Pons (tissue), 1 donor: ENCODE measurements at places on chromosomes 4 and X.

- no peak for DNase-seq
These were observed 67.6 kb upstream of the COX18 start for GRCh38 chr4:73137121-73137520.

GRCh38 chr4:121408-122084 is 2.8 kb upstream of the ZNF718 start:
- no peak for DNase-seq

DNA sequence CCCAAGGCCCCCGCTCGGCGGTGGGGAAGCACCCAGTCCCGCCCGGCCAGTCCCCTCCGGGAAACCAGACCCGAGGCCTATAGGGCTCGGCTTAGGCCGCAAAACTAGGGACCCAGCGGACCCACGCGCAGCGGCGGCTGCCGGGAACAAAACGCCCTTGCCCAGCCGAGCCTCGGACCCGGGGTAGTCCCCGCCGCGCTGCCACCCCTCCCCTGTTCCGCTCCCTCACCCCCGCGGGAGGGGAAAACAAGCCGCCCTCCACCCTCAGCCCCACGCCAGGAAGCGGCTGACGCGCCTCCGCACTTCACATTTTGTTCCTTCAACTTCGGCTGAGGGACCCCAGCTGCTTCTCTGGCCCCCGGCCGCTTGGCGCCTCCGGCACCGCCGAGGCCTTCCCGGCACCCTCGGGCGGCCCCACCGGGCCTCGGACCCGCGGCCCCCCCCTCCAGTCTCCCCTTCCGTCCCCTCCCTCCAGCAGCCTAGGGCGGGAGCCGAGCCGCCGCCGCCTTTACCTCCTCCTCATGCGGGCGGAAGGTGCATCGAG is 694 bp downstream of the PDS5A start:
- DNase-seq, result peak; percentile 26

DNA sequence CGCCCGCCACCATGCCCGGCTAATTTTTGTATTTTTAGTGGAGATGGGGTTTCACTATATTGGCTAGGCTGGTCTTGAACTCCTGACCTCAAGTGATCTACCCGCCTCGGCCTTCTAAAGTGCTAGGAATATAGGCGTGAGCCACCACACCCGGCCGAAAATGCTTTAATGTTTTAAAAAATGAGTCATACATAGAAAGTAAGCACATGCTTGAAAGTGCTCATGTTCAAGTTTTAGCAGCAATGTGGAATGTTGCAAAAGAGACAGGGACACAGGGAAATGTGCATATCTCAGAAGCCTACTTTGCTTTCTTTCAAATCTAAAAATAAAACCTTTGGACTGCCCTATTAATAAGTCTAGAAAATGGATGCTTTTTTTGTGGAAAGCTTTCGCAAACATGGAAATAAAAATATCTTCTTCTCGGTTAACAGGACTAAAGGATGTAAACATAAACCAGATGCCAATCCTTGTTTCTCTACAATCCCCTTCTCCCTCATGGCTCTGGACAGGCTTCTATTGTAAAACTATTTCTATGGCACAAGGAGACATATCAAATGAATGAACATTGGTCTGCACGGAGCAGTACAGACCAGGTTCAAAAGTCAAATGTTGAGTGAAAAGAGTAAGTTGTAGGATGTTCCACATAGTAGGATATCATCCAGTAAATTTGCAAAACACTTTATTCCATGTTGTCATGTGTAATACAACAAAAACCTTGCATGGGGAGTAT is 15.0 kb downstream of the MECP2 start:
- DNase-seq, result no peak

- DNase-seq, result no peak
These were observed 236.9 kb upstream of the CTSO start for GRCh38 chr4:156190615-156191014.

DNA sequence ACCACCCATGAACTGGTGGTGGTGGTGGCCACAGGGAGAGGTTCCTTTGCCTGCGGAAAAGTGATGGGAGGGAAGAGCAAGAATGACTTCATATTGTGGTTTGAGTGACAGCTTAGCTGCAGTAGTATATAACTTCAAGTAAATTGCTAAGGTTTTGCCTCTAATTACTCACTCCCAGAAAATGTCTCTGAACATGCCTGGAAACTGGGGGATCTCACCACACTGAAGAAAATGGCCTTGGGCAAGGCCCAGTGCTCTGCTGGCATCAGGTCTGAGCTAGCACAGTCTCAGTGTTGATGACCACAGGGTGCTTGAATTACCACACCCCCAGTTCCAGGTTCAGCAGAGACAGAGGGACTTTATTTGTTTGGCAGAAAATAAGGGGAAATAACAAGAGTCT is 2085.4 kb downstream of the ARAP2 start:
- no peak for DNase-seq

GRCh38 chr4:4658052-4658451 is 116.2 kb upstream of the STX18 start:
- no peak for DNase-seq

- no peak for DNase-seq
These were observed 97.3 kb downstream of the SHROOM4 start for GRCh38 chrX:50716706-50717105.

DNA sequence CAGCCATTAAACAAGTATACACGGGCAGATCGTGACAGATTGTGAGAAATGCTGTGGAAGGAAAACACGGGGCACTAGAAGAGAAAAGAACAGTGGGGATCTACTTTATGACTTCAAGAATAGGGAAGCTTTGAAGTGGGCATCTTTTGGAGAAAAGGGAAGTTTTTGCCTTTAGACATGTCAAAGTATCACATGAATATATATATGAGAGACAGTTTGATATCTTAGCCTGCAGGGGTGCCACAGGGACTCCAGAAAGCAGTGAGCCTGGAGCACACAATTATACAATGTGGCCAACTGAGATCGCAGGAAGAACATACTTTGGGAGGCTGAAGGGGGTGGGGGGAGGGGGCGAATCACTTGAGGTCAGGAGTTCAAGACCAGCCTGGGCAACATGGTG is 35.7 kb downstream of the RELL1 start:
- DNase-seq, result no peak

DNA sequence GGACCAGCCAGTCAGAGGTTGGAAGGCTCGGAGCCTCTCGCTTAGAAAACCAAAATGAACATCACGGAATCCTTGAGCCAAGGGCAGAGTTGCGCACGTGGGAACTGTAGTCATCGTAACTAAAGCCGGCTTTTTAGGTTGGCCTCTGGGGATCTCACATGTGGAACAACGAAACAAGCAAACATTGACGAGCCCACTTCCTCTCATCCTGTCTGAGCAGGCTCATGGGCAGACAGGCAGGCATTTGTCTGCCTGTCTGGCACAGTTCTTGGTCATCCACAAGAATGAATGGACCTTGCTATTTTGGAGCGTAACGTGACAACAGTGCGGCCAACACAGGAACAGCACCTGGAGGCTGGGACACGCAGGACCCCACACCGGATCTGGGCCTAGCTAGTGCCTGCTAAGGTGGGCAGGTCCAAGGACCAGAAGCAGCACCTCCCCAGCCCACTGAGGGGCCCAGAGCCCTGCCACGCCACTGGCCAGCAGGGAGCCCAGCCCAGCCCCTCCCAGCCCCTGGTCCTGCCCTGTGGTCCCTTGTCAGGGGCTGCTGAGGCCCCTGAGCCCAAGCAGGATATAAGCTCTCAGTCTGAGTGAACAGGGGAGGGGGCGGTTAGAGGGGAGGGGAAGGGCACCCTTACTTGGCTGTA is 9.2 kb upstream of the TREX2 start:
- peak; percentile 5 for DNase-seq

DNA sequence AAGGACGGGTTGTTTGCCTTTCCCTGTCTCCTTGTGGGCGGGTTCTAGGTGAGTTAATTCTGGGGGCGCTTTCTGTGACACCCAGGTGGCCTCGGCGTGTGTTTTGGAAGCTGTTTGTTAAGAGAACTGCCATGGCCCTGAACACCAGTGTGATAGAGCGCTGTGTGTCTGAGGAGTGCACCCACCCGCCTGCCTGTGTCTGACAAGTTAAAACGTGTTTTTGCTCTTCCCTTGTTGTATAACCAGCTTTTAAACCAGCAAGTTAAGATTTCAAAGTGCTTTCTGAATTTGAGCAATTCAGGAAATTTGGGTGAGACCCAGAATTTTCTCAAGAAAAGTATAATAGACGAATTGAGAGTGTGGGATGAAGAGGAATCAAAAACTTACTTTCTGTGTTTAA is 55.2 kb upstream of the HGFAC start:
- no peak for DNase-seq

GRCh38 chrX:41382714-41383645 is 49.0 kb downstream of the DDX3X start:
- peak; percentile 2 for DNase-seq

DNA sequence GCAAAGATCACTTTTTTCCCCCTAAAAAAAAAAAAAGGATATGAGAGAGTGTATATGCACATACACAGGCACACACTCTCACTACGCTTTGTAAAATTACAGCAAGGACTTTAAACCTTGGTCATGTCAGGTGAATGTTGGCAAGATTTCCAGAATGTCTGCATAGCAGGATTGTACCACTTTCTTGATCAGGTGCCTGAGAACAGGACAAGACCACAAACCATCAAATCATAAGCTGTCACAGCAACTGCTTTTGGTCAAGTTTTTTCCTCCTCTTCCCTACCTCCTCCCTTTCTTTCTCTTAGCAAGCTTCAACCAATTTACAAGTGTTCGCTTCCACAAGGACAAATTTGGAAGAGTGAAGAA is 15.3 kb downstream of the PPARGC1A start:
- no peak for DNase-seq

DNA sequence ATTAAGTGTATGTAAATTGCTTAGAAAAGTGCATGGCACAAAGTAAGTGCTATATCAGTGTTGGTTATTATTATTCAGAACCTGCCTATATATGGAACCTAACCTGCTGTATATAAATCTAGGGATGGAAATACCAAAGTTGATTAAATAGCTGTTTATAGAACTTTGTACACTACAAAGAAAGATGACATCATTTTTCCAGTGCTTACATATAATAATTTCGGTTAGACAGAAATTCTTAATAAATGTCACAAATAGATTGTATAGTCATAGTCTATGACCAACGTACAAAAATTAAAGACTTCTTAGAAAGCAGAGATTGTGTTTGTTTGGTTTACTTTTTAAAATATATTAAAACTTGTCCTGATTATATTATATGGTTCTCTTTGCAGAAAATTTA is 4.4 kb downstream of the GYPB start:
- DNase-seq, result no peak

DNA sequence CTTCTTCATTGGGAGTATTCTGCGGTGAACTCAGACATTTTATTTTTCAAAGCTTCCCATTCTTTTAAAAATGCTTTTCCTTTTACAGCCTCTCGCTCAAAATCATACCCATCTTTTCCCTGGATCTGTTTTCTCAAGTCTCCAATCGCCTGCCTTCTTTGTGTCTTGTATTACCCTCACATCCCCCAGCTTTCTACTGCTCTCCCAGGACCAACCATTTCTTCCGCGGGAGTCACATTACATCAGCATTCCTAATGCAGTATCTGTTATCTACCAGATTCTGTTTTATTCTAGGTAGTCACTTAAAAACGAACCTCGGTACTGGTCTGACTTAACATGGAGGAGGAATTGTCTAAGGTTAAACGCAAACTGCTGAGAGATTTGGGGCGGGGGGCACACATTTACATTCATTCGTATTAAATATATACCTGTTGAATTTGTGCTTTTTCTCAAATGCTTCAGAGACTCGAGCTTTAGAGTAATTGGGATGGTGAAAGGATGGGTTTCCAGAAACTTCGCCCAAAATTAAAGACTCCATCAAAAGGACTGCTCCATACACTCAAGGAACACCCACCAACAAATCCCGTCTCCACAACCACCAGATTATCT is 493 bp upstream of the UCHL1 start:
- DNase-seq, result peak; percentile 49

DNA sequence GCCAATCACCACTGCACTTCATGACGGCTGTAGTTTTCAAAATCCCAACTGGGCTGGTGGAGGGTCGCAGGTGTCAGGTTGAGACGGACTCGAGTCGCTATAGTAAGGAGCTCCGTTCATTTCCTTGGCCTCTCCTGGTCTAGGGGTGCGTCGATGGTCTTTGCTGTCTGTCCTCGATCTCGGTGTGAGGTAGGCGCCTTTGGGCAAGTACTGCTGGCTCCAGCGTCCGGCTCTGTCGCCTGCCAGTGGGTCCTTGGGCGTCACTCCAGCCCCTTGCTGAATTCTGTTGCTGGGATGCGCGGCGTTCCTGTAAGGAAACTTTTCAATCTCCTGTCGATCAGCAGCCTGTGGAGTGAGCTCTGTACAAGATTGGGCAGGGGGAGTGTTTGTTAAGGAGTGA is 76.7 kb downstream of the CCNB3 start:
- no peak for DNase-seq

GRCh38 chr4:153620352-153620751 is 63.7 kb upstream of the TLR2 start:
- no peak for DNase-seq

DNA sequence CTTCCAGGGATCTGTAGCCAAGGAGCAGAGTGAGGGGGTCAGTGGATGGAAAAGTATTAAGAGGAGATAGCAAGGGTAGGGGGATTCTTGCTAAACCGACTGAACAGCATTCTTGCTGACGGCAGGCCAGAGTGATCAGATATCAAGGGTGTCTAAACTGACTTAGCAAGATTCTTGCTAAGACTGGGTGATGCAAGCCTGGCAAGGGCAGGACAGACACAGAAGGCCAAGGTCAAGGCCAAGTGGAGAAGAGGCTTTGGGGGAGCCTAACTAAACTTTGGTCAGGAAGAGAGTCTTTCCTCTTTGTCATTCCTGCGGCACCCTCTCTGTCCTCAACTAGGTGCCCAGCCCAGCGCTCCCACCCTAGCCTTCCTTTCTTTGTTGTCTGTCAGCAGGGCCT is 799 bp downstream of the XPNPEP2 start:
- DNase-seq, result no peak

DNA sequence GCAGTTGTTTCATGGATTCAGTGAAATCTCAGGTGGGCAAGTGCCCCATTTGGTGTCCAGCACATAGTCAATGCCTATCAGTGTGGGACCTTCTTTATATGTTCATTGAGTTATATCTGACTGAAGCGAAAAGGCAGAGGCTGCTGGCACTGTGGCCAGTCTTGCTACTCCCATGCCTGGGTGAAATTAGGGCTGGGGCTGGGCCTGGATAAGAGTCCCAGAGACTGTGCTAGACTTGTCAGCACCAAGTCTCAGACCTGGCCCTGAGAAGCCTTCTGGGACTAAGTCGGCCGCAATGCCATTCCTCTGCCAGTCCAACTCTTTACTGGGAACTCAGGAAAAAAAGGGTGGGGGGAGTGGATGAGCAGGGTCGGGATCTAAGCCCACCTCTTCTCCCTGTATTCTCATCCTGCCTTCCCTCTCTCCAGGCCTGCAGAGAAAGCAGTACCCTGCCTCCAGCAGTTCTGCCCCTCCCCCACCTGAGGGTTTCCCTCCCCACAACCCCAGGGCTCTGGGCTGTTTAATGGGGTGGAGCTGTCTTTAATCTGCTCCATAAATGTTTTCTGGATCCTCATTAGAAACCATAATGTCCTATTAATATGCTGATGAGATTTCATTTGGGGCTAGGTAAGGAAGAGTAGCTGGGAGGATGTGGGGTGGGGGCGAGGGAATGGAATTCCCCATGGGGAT is 153.5 kb upstream of the PJA1 start:
- DNase-seq, result no peak

DNA sequence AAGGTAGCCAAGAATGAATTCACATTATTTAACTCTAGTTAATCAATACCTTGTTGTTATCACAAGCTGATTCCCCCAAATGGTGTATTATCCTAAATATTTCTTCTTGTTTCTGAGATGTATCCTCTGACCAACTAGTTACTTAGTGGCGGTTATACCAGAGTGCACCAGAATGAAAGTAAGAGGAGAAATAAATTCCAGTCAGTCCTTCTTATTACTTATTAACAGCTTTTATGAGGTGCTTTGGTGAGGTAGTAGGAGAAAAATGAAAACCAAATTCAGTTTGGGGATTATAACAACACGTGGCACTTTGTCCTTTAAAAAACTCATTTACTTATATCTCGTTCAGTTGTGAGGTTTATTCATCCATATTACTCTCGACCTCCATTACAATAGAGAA is 101.9 kb downstream of the AMMECR1 start:
- no peak for DNase-seq
